Central memory CD8-positive, alpha-beta T cell (primary cell): ENCODE measurements at places on chromosomes 1 and 21.

GRCh38 chr1:10816233-10816632 lies 19.8 kb upstream of the CASZ1 start:
- H3K36me3 ChIP-seq: no peaks in the 10 kb centered on the region
- no peak overlapping the region for H3K27ac ChIP-seq
- H3K27me3 ChIP-seq: peaks cover 71% of the 10 kb centered on the region

GRCh38 chr1:199574950-199575349 lies 452.6 kb upstream of the NR5A2 start:
- H3K27ac ChIP-seq: no peak overlapping the region
- H3K4me3 ChIP-seq: no peak overlapping the region
- no peak for DNase-seq
- H3K27me3 ChIP-seq: peaks cover 46% of the 10 kb centered on the region
- no peaks in the 10 kb centered on the region for H3K4me1 ChIP-seq

- peaks cover 39% of the 10 kb centered on the region for H3K36me3 ChIP-seq
- H3K27ac ChIP-seq: no peak overlapping the region
- no peaks in the 10 kb centered on the region for H3K27me3 ChIP-seq
- H3K4me1 ChIP-seq: peaks cover 6% of the 10 kb centered on the region
- no peak overlapping the region for H3K4me3 ChIP-seq
- no peak for DNase-seq
Observed at GRCh38 chr1:6634371-6635052, 9.8 kb downstream of the THAP3 start.

DNA sequence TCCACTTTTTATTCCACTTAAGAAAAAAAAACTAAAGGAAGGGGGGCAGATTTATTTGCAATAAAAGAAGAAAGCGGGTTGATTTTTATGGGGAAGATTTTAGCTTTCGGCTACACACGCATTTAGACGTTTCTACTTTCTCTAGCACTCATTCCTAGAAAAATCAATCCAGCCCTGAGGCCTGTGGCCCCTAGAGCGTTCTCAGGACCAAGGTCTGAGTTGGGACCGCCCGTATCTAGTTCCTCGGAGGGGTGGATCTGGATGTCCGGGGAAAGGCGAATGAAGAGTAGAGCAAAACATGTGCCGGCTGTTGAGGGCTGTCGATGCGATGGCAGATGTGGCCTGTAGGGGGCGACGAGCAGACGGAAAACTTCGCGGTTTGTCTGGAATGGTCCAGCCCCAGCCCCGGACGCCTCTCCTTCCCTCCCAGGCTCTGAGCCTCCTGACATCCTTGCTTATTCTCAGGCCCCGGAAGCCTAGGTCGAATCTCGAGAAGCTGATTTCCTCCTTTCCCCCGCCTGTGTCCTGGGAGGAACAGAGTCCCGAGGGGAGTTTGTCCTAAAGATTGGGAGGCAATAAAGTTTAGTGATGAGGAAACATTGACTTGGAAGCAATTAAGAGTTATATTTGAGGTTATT lies 5.2 kb downstream of the FOXD3 start:
- H3K4me1 ChIP-seq: peaks cover 22% of the 10 kb centered on the region
- peaks cover 14% of the 10 kb centered on the region for H3K36me3 ChIP-seq
- no peak overlapping the region for H3K27ac ChIP-seq
- H3K4me3 ChIP-seq: peak overlapping the region; percentile 9
- H3K27me3 ChIP-seq: peaks cover 83% of the 10 kb centered on the region

- no peaks in the 10 kb centered on the region for H3K27me3 ChIP-seq
- H3K36me3 ChIP-seq: peaks cover 16% of the 10 kb centered on the region
- no peak overlapping the region for H3K27ac ChIP-seq
Observed at GRCh38 chr21:46205766-46206162, 21.5 kb upstream of the SPATC1L start.

DNA sequence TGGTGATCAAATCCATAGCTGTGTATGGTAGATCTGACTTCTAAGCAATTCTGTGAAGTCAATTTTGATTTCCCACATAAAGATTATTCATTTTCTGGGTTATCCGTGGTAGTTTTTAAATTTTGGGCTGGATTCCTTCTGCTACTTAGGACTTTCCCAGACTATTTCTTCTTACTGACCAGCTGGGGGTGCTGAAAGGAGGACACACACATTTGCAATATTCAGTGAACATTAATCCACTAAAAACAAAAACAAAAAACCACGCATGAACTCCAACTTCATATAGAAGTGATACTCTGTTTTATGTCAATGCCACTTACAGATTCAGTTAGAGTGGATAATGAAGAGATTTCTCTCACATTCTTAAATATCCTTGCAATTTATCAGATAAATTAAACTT lies 105.4 kb downstream of the KCTD3 start:
- DNase-seq: no peak
- no peaks in the 10 kb centered on the region for H3K4me1 ChIP-seq
- H3K36me3 ChIP-seq: no peaks in the 10 kb centered on the region
- no peak overlapping the region for H3K4me3 ChIP-seq

DNA sequence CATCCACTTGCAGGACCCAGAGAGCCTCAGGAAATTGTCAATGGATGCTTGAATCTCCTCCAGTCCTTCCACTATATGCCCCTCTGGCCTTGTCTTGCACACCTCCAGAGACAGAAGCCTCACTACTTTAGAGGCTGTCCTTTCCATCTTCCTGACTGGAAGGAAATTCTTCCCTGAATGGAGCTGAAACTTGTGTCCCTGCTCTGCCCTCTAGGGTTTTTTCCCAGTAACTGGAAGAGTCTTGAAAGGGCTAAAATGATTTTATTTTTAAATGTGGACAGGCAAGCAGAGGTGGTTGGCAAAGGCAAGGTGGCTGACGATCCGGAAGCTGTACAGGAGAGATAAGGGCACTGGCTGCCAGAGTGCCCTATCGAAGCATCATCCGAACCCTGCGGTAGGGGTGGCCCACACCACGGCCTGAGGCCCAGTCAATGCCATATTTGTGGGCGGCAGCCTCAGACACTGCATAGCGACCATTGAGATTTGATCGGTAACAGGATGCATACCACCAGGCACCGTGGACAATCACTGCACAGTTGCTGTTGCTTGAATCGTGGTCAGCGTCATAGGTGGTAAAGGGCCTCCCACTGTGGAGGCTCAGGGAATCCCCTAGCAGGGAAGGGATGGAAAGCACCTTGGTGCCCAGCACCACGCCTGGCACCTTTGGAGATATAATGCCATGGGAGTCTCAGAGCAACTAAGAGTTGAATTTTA lies 2.3 kb upstream of the MAP3K6 start:
- H3K27me3 ChIP-seq: no peaks in the 10 kb centered on the region
- no peak overlapping the region for H3K27ac ChIP-seq
- no peak overlapping the region for H3K4me3 ChIP-seq
- no peaks in the 10 kb centered on the region for H3K36me3 ChIP-seq

DNA sequence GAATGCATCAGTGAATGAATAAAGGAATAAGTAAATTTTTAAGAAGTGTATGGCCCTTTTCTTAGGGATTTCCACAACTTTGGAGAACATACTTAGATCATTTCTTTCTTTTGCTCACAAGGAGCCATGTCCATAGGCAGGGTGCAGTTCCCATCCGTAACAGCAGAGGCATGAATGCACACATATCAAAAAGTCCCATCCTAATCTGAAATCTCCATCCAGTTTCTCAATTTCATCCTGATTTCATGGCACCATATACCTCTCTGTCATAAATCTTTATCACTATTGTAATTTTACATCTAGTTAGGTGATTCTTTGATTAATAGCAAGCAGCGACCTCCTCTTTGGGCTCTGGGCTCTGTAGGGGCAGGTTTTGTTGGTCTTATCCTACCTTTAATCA lies 359.2 kb downstream of the RRAGC start:
- H3K36me3 ChIP-seq: peaks cover 1% of the 10 kb centered on the region
- no peaks in the 10 kb centered on the region for H3K4me1 ChIP-seq
- H3K4me3 ChIP-seq: no peak overlapping the region
- no peak overlapping the region for H3K27ac ChIP-seq
- H3K27me3 ChIP-seq: peaks cover 73% of the 10 kb centered on the region

DNA sequence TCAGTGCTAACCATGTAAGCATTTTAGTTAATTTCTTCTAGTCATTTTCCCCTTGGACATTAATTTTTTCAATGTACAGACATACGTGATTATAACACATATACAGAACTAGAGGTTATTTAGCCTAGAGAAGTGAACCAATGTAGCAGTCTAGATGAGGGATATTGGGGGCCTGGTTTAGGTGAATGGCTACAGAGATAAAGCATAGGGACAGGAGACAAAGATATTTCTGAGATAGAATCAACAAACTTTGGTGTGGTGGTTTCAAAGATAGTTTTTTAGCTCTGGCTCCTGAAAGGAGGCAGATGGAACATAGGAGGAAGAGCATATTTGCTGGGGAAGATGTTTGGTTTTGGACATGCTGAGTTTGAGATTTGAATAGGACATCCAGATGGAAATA lies 23.0 kb downstream of the RLF start:
- no peaks in the 10 kb centered on the region for H3K27me3 ChIP-seq
- peaks cover 10% of the 10 kb centered on the region for H3K36me3 ChIP-seq
- H3K4me3 ChIP-seq: no peak overlapping the region
- peak overlapping the region; percentile 21 for H3K27ac ChIP-seq
- H3K4me1 ChIP-seq: peaks cover 65% of the 10 kb centered on the region
- no peak for DNase-seq

DNA sequence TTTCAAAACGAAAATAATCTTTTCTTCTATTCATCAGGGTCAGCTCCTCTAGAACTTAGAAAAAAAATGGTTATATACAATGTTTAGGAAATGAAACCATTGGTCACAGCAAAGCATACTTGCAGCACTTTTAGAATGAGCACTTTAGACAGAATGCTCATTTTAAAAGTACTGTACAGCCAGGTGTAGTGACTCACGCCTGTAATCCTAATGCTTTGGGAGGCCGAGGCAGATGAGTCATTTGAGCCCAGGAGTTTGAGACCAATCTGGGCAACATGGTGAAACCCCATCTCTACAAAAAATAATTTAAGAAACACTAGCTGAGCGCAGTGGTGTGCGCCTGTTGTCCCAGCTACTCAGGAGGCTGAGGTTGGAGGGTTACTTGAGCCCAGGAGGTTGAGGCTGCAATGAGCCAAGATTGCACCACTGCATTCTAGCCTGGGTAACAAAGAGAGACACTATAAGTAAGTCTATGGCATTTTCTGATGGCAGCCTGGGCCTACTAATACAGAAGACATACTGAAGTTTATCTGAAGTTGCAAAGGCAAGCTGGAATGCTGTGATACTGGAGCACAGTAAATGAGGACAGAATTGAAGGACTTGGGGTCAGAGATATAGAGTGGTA lies 48.9 kb upstream of the ZNF326 start:
- no peaks in the 10 kb centered on the region for H3K36me3 ChIP-seq
- H3K4me3 ChIP-seq: no peak overlapping the region
- no peak overlapping the region for H3K27ac ChIP-seq
- no peak for DNase-seq

- DNase-seq: no peak
- H3K4me1 ChIP-seq: no peaks in the 10 kb centered on the region
- H3K27me3 ChIP-seq: no peaks in the 10 kb centered on the region
- peaks cover 2% of the 10 kb centered on the region for H3K36me3 ChIP-seq
Observed at GRCh38 chr21:17196623-17197022, 316.2 kb upstream of the CXADR start.

GRCh38 chr1:205595435-205595834 lies 36.4 kb downstream of the ELK4 start:
- H3K27me3 ChIP-seq: no peaks in the 10 kb centered on the region
- peaks cover 31% of the 10 kb centered on the region for H3K36me3 ChIP-seq
- DNase-seq: no peak
- no peak overlapping the region for H3K4me3 ChIP-seq

DNA sequence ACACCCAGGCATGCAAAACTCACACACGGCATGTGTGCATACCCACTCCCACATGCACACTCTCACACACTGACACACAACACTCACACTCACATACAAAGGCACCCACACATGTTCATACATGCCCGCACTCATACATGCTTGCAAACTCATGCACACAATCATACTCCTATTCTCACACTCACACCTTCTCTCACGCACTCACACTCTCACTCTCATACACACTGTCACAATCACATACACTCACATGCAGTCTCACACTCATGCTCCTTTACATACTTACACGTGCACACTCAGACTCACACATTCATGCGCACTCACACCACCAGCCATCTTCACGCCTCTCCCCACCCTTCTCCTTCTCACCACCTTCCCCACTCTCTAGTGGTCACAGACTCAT lies 3.1 kb downstream of the SLC5A9 start:
- H3K27me3 ChIP-seq: no peaks in the 10 kb centered on the region
- no peak for DNase-seq
- H3K36me3 ChIP-seq: peaks cover 2% of the 10 kb centered on the region
- no peak overlapping the region for H3K27ac ChIP-seq

DNA sequence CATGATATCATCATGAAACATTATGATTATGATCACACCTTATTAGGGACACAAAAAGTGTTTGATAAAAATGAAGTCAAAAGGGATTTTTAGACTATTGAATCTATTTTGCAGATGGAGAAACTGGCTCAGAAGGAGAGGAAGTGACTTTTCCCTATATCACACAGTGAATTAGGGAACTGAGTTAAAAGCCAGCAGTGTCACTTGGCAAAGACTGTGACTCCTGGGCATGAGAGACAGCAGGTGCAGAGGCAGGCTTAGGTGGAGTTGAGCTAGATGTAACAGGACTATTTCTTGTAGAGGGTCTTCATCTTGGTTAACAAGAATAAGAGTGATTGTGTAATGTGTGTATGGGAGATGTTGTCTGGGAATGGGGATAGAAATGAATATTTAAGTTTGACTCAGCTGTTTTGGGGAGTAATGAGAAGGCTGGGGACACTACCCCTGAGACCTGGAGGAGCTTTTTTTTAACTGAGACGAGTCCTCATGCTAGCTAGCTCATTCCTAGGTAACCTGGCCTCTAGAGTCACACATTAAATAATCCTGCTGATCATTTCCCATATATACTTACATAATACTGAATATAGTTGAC lies 1.0 kb upstream of the CD84 start:
- DNase-seq: no peak
- H3K27ac ChIP-seq: peak overlapping the region; percentile 87
- no peaks in the 10 kb centered on the region for H3K27me3 ChIP-seq
- peak overlapping the region; percentile 49 for H3K4me3 ChIP-seq
- H3K36me3 ChIP-seq: peaks cover 5% of the 10 kb centered on the region

DNA sequence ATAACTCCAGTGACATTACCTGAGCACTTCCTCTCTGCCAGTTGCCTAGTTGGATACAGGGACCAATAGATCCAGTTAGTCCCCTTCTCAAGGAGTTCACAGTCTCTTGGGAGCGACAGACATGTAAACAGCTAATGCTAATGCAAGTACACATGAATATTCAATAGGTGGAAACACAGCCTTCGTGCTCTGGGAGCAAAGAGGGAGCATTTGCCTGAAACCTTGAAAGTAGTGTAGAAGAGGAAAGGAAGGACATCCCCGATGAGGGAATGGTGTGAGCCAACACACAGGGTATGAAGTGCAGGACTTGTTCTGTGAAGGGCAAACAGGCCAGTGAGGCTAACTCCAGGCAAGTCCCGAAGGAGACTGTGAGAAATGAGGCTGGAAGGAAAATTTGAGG lies 3.8 kb upstream of the TMEM222 start:
- peaks cover 8% of the 10 kb centered on the region for H3K36me3 ChIP-seq
- peaks cover 12% of the 10 kb centered on the region for H3K4me1 ChIP-seq
- DNase-seq: no peak
- no peak overlapping the region for H3K4me3 ChIP-seq
- H3K27me3 ChIP-seq: no peaks in the 10 kb centered on the region
